ENCODE measurements at places on chromosomes 1 and 21.

DNA sequence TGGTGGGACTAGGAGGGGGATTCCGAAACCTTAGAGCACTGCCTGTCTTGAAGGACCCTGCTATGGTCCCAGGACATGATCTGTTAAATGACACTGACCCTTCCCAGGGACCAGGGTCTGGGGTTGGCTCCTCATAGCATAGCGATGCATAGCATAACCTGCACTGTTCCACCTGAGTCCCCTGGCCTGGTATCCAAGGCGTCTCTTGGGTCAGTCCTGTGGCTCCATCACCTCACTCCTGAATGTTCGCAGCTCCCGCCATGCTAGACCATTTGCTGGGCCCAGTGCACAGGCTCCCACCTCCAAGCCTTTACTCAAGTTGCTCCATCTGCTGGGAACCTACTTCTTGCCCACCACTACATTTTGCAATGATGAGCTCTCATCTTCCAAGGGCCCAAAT, 39.0 kb upstream of the MAGOH start:
- no peak for DNase-seq

- no peak for DNase-seq
Measured at GRCh38 chr1:213693864-213694263, 293.9 kb upstream of the PROX1 start.

DNA sequence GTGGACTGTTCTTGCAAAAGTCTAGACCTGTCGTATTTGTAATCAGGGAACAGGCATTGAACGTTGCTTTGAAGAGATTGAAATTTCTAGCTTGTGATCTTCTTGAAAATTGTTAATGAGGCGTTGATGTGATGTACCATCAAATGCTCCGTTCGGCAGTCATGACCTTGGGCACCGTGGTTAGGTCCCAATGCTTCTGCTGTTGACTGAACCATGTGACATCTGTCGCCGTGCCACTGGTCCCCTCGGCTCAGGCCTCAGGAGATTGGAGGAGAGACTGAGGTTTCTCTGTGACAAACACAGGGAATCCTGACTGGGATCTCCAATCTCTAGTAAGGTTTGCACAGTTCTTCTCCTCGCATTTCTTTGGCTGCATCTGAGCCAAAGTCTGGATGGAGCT, 18.1 kb upstream of the KCNAB2 start:
- DNase-seq = no peak

GRCh38 chr1:229882621-229883020, 184.4 kb upstream of the GALNT2 start:
- DNase-seq = no peak

DNA sequence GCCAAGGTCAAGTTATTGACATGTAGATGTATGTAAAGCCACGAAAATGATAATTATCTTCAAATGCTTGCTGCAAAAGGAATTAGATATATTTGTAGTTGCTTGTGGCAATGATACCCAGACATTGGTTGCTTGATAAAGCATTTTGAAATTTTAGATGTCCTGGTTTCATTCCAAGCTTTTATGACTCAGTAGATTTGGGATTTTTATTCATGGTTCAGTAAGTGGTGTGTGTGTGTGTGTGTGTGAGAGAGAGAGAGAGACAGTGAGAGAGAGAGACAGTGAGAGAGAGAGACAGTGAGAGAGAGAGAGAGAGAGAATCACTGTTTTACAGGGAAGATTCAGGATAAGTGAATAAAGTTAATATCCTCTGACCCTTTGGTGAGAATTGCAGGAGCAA, 498.2 kb upstream of the C1orf87 start:
- DNase-seq = no peak

DNA sequence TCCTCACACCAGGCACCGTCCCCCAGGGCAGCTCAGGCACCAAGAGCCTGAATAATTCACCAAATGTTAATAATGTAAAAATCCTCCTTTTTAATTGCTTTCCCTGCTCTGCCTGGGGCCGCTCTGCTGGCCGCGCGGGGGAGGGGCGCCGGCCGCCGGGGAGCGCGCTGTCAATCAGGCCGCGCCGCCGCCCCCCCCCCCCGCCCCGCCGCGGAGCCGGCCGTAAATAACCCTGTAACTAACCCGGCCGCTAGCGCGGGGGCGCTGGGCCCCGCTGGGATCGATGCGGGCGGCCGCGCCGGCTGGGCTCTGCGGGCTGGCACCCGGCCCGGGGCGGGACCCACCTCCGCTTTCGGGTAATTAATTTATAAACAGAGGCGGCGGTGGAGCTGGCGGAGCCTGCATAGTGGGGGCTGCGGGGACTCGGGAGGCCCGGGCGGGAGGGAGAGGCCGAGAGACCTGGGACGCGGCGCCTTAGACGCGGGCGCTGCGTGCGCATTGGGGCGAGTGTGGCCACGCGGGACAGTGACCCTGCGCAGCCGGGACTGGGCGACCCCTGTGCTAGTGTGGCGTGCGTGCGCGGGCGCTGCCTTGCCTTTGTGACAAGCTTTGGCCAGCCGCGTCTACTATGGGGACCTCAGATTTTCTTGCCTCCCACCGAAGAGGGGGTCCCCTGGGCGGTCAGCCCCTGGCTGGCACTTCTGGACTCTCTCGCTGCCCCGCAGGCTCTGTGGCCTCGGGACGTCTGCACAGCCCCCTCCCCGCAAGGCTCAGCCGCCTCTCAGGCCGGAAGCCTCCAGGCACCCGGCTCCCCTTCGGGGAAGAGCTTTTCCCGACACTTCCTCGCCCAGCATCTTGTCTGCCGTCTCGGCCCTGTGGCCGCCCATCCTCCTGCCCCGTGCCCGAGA, 16.6 kb downstream of the SAMD11 start:
- no peak for DNase-seq

GRCh38 chr1:111320066-111320879, 29.6 kb downstream of the CHIA start:
- no peak for DNase-seq

DNA sequence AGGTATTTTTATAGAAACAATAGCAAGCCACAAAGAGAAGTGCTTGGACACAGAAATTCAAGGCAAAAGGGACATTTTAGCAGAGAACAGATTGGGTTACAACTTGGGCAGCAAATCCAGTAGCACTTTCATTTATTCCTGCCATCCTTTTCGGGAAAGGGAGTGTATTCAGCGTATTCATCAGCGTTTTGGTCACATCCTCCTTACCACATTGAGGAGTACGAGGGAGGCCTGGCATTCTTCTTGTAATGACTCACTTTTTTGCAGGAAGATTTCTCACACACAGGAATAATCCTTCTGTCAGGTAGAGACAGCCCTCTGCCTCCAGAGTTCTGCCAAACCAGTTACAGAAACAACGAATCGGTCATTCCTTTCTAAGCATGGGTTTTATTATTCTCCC, 18.1 kb upstream of the FAM78B start:
- DNase-seq = no peak

DNA sequence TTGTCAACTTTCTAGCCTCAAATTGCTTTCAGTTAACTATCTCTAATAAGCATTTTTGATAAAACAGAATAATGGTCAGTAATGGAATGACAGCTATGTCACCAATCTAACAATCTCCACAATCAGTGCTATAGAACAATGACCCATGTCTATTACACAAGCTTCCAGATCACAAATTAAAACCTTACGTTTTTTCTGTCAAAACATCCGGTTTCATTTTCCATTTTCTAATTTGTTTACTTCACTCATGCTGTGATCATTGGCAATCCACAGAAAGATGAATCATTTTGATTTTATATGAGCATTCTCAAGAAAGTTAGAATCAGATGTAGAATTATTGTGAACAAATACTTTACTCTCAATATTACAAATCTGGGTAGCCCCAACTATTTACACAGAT, 80.3 kb downstream of the KCNT2 start:
- no peak for DNase-seq

All from activated CD8-positive, alpha-beta memory T cell treated with anti-CD3 and anti-CD28 coated beads for 48 hours (primary cell).